Urothelium cell line (cell line): ENCODE measurements at places on chromosomes 2 and 18.

DNA sequence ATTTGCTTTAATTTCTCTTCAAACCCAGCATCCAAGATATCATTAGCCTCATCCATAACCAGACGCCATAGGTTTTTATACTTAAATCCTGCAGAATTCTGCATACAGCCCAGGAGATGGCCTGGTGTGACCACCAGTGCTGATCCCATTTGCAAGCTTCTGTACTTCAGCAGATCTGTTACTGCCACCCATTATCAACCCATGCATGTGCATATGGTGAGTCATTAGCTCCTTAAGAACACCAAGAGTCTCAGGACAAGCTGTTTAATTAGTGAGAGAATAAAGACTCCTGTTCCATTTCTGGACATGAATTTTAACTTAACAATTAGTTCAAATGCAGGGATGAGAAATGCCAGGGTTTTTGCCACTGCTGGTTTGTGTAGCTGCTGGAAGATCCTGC, 110.7 kb upstream of the TANK start:
- DNase-seq: no peak

GRCh38 chr2:227608561-227609338, 5.9 kb downstream of the SCYGR3 start:
- DNase-seq: no peak

DNA sequence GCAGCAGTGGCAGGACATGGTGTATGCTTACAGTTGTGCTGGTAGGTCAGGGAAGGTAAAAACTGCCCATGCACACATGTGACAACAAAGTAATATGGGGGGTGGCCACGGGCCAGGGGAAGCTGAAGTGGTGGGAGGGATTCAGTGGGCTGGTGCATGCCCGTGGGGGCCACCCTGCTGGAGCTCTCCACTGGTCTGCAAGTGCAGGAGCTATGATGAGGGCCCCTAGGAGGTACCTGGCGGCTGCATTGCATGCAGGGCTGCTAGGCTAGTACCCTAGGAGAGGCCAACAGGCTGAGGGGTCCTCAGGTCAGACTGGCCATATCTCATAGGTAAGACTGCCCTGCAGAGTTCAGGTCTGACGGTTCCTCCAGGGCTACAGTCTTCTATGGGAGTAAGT, 265.9 kb downstream of the NUP35 start:
- no peak for DNase-seq

DNA sequence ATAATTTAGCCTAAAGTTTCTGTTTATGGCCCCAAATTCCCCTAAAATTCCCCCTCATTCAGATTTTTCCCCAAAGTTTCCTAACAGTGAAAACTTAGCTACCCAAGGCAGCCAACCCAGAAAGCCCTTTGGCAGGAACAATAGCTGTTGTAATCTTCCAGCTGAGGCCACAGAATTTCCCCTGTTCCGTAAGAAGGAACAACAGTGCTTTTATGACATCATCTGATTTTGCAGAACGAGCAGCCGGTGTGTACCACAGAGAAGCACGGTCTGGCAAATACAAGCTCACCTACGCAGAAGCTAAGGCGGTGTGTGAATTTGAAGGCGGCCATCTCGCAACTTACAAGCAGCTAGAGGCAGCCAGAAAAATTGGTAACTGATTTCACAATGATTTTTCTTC, 6.3 kb downstream of the TNFAIP6 start:
- peak; percentile 13 for DNase-seq

- no peak for DNase-seq
Measured at GRCh38 chr18:9441061-9441460, 34.3 kb upstream of the RALBP1 start.

DNA sequence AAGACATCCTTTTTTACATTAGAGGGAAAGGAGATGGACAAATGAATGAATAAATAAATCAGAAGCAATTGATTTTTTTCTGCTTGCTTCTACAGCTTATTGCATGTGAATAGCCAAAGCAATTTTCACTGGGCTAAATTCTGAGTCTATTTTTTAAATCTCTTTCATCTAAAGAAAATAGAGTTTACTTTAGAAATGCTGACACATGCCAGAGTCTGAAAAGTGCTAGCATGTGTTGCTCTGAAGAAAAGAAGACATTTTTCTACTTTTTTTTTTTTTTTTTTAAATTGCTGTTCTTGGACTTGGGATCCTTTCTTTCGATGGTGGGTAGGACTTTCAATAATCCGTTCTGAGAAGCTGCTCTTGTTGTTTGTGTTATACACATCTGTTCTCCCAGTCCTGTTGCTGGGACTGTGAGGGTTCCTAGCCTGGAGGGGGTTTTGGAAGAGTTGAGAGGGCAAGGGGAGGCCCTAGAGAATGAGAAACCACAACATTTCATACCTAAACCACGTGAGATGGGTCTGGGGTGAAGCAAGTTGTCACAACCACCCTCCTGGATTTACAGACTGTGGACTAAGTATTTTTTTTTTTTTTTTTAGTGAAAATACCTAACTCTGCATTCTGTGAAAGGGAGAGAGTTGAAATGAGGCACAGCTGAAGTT, 193.5 kb downstream of the PRKCE start:
- no peak for DNase-seq

DNA sequence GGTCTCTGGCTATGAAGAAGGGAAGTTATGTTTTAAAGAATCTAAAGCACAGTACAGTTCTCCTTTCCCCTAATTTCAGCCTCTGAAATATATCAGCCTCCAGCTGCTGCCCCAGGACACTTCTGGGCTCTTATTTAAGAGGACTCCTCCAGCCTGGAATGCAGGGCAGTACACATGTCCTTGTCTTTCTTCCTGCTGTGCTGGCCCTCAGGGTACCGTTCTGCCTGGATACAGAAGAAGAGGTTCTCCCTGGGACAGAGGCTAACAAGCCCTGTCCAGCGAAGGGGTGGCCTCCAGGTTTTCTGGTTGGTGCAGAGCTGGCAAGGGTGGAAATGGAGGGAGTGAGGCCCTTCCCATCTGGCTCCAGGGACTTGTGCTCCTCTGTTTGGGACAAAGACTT, 22.1 kb downstream of the MLPH start:
- no peak for DNase-seq

GRCh38 chr2:16869711-16870110, 204.1 kb upstream of the CYRIA start:
- no peak for DNase-seq

GRCh38 chr2:190546734-190547133, 12.2 kb upstream of the NEMP2 start:
- DNase-seq: no peak

DNA sequence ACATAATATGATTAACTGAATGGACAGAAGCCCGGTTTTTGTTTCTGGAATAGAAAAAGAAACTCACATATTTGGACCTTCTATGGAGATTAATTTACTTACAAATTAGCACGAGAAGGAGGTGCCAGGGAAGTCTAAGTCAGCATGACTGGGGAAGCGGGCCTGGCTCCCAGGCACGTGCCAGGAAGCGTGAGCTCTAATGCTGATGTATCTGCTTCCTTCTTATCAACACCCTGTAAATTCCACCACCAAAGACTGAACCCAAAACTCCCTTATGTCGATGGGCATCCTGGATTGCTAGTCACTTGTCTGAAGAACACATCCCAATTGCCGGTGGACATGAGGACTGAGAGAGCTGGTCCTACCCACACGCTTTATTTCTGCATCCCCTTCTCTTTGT, 134.5 kb downstream of the GALNT14 start:
- no peak for DNase-seq

DNA sequence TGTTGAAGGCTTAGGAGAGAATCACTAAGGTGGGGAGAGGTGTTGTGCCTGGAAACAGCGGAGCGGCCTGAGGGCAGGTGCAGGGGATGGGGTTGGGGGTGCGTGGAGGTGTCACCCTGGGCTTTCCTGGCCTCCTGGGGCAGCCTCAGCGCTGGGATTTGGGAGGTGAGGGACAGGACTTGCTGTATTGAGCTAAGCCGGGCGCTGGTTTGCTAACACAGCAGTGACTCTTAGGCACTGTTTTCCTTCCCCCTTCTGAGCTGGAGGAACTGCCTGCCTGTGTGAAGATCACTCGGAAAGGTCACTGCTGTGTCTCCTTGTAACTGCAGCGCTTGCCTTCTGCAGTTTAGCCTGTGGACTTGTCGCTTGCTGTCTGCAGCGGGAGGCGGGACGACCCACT, 21.2 kb downstream of the PRELID3A start:
- DNase-seq: no peak

DNA sequence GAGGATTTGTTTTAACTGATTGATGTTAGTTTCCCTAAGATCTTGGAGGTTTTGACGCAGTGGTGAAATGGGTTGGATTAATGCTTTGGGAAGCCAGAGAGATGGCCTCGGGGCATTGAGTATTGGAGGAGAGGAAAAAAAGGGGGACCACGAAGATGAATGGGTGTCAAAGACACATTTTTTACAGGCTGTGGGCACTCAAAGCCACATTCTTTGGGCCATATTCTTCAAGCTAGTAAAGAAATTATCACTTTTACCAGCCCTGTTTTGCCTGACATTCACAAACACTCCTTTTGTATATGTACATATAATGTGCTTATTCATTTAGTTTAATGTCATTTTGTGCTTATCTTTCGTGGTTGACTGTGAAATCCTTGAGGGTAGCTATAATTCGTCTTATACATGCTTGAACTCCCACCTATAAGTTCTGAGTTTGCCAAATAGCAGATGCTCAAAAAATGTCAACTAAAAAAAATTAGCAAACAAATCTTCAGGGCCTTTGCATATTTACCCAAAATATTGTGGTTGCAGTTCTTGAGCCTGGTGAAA, 146.3 kb downstream of the ARL6IP6 start:
- no peak for DNase-seq

- DNase-seq: no peak
Measured at GRCh38 chr2:130765464-130765863, 10.1 kb downstream of the AMER3 start.

DNA sequence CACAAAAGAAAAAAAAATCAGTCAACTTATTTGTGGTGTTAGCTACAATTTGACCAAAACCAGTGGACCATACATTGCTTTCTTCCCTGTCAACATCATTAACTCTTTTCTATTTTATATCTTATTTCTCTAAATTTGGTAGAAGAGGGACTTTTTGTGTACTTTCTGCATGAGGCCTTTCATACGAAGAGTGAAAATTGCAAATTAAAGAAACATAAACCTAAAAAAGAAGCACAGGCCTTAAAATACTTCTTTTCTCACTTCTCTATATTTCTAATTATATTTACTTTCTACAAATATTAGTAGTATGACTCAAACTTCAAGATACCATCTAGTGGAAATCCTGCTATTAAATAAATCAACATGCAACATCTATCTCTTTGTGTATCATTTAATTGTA, 1073.4 kb upstream of the ZEB2 start:
- no peak for DNase-seq

- DNase-seq: no peak
Measured at GRCh38 chr2:62459672-62460071, 46.3 kb downstream of the TMEM17 start.

- DNase-seq: no peak
Measured at GRCh38 chr2:115635430-115635829, 1193.0 kb downstream of the DPP10 start.

DNA sequence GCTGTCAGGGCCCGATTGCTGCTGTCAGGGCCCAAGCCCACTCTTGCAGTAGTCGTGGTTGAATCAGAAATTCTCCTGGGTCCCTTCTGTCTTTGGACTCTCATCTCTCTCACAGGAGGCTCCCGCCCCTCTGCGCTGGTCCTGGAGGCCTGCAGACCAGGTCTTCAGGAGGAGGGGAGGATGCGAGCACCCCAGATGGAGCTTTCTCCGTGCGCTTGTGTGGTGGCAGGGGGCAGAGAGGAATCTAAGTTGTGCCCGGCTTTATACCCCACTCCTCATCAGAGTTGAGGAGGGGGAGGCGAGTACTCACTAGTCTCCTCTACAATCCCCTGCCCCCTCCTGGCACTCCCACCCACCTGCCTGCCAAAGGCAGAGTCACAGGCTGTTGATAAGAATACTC, 10.4 kb downstream of the EN1 start:
- no peak for DNase-seq
